Endothelial cell of umbilical vein (primary cell): ENCODE measurements at places on chromosomes 16 and 17. TPM values are rescaled to one million over a fixed set of nuclear protein-coding genes. Genes with fewer than 3 reads are reported as not detected.

DNA sequence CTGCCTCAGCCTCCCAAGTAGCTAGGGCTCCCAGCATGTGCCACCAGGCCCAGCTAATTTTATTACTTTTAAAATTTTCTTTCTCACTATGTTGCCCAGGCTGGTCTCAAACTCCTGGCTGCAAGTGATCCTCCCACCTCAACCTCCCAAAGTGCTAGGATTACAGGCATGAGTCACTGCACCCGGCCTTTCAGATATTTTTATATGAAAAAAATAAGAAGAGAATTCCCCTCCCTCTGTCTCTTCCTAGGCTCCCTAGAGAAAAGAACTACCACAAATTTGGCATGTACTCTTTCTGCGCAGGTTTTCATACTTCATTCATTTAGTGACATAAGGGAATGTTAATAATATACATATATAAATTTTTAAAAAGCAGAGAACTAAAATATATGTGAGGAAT, 21.7 kb upstream of the SMURF2 start:
- DNase-seq, result no peak

- DNase-seq, result no peak
Observed at GRCh38 chr16:71565812-71566700, 10.8 kb downstream of the TAT start.

- DNase-seq, result no peak
Observed at GRCh38 chr17:40576113-40576740, 11.0 kb upstream of the CCR7 start.

DNA sequence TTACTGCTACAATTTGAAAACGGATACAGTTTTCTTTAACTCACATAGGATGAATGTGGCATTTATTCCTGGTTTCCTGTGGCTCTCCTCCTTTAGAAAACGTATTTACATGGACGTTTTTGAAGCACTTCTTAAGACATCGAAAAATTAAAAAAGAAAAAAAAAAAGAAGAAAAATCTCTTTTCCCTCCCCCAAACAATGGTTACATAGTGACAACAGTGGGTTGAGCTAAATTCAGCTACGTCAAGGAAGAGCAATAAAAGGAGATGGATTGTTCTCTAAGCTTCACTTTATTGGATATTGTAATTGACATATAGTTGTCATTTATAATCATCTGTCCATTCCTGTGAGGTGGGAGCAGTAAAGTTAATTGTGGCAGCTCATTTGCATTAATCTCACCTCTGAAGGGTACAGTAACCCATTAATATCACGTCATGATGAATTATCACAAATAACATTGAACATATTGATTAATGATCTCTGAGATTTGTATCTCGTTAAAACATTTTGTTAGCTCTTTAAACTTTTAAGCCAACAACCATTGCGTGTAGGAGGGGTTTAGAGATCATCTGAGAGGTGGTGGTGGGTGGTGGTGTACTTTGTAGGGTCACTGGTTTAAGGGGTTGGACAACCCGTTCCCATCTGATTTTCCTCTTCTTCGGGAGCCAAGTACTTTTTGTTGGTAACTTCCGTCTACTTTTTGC, 184.2 kb downstream of the WWOX start:
- no peak for DNase-seq

- DNase-seq, result peak; percentile 56
Observed at GRCh38 chr17:61495161-61495857, 43.1 kb downstream of the TBX4 start.

GRCh38 chr17:3590231-3590630, 19.0 kb downstream of the TRPV1 start:
- DNase-seq, result no peak

- no peak for DNase-seq
Observed at GRCh38 chr17:48527547-48527932, 3.3 kb downstream of the HOXB1 start.

DNA sequence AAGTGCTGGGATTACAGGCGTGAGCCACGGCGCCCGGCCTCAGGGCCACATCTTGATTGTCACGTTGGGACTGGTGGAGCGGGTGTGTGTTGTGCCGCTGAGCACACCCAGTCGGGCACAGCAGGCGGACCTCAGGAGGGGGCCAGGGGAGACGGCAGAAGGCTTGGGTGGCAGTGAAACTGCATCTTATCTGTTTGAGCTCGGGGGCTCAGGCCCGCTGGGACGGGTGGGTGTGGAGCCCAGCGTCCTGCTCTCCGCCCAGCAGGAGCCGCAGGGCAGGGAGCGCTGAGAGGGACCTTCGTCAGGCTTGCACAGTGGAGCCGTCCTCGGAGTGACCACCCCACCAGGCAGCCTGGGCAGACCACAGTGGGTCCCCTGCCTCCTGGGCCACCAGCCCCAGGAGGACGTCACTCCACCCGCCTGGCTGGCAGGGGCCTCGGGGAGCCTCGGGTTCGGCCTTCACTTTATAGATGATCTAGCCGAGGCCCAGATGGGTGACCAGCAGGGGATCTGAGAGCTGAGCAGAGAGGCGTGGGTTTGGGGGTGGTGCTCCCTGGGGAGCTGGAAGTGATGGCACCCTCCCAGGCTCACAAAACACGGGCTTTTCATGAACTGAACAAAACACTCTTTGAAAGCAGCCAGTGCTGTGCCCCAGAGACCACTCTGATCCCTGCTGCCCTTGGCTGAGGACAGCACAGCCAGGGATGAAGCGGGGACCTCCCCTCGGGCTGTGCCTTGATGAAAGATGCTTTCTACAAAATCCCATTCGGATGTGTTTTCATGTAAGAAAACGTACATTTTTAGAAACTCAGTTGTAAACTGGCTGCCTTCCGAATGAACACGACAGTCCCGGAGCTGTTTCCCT, 181.1 kb downstream of the SEC14L1 start:
- no peak for DNase-seq

DNA sequence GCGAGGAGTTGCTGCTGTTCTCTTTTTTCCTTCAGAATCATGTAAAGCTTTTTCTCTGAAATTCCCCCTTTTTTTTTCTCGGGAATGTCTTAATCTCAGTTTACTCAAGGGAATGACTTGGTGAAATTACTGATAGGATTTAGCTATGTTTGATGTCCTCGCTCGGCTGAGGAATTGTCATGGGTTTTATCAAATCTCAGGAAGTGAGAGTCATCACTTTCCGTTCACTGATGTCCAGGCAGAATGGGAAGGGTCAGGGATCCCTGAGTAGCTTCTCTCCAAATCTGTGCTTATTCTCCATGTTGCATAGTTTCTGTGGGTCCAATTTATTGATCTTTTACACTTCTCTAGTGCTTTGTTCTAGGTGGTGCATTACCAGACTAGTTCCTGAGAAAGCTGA, 6.3 kb downstream of the IGSF6 start:
- DNase-seq, result no peak

DNA sequence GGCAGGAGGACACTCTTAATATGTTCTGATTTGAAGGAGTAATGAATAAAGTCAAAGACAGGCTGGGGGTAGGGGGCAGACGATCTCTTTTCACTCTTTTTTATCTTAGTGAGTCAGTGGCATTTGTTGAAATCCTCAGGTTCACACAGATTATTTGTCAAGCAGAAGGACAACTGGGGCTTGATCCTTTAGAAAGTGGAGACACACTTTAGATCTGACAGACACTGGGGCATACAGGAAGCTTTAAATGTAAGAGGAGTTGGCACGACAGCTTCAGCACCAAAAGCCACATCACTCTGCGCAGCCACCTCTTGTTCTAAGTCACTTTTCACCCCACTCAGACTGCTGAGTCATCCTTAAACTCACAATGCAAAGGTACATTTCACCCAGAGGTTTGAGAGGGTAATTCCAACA, 121.5 kb downstream of the STXBP4 start:
- no peak for DNase-seq

GRCh38 chr17:18988546-18989173, 15.9 kb downstream of the FAM83G start:
- no peak for DNase-seq

DNA sequence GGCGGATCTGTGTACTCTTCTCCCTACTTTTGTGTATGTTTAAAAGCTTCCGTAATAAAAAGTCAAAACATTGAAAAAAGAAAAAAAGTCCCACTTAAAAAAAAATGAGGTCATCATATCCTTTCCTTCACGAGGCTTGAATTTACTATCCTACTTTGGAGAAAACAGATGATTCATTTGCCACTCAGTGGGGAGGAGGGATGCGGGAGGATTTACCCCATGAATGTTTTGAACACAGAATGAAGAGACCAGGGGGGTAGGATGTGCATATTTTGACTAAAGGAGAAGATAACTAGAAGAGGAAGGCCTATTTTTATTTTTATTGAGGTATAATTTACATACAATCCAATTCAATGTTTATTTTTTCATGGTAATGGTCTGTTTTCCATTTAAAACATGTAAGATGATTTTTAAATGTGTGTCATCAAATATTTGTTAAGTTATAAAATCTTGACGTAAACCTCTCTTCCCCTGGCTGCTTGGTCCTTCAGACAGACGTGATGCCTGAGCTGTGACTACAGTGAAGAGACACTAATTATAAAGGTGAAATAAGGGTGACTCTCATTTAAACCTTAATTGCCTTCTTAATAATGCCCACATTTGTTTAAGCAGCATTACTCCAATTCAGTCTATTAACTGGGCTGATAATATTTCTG, 135.4 kb upstream of the AXIN2 start:
- DNase-seq, result peak; percentile 59

GRCh38 chr16:9665851-9666271, 516.4 kb downstream of the GRIN2A start:
- no peak for DNase-seq

The USH1G gene
- not detected in 2 replicates for total RNA-seq

DNA sequence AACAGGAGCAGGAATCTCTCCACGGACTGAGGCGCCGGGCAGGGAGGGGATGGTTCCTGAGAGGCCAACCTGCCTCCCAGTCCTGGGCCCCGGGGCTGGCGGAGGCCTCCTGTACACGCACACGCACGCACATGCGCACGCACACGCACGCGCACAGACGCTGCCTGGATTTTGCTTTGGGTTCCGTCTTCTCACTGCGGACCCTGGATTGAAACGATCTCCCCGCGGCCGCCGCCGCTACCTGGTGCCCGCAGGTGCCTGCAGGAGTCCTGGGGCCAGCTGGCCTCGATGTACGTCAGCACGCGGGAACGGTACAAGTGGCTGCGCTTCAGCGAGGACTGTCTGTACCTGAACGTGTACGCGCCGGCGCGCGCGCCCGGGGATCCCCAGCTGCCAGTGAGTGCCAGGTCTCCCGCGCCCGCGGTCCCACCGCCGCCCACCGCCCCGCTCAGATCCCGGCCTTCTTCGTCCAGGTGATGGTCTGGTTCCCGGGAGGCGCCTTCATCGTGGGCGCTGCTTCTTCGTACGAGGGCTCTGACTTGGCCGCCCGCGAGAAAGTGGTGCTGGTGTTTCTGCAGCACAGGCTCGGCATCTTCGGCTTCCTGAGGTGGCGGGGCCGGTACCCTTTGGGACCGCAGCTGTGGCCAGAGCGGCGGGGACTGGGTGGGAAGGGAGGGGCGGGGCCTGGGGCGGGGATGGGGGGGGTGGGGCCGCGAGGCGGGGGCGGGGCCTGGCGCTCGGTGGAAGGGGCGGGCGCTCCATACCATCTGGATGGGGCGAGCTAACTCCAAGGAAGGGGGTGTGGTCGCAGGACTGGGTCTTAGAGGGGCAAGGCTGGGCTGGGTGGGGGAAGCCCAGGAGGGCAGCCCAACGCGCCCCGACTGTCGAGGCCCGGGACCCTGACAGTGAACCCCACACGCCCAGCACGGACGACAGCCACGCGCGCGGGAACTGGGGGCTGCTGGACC, 12.3 kb downstream of the CES4A start:
- DNase-seq, result peak; percentile 31

The CMC2 gene
- 96.6 and 97.8 TPM in 2 replicates for total RNA-seq

DNA sequence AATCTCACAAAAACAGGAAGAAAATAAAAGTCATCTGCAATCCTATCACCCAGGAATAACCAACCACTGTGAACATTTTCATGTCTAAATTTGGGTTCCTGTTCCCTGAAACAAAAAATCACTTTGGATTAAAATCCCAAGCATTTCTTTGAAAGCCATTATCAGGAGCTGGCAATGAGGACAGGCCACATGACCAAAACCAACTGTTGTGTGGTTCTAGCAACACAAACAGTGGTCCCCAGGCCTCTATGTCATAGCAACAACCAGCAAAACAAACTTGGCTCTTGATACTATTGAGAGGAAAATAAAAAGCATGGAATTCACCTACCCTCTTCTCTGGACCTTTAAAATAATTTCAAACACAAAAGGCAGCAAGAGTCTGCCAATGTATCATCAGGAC, 252.5 kb downstream of the SLC39A11 start:
- no peak for DNase-seq

DNA sequence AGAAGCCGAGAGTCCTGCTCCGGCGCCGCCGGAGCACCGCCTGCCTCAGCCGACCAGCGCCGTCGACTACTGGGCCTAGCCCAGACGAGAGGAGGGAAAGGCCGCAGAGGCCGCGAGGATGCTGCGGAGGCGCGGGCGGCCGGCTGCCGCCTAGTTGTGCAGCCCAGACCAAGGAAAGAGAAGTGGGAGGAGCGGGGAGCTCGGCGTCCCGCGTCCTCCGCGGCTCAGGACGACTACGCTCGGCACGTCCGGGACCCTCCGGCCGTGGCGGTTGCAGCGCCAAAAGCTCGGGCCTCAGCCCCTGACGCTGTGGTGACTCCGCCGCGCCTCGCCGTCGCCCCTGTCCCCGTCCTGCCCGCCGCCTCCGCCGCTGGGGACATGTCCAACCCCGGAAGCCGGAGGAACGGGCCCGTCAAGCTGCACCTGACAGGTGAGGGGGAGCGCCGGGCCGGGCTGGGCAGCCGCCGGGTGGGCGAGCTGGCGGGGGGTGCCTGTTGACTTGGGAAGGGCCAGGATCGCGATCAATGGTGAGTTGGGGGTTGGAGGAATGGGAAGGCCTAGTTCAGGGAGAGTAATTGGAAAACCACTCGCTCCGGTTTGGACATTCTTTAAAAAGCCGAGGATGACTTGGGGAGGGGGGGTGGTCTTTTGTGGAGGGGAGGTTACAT, 37.7 kb downstream of the RNF135 start:
- DNase-seq, result peak; percentile 61

The FAM20A gene
- not detected in 2 replicates for total RNA-seq

The HOXB6 gene
- 24.0 and 27.4 TPM in 2 replicates for total RNA-seq

DNA sequence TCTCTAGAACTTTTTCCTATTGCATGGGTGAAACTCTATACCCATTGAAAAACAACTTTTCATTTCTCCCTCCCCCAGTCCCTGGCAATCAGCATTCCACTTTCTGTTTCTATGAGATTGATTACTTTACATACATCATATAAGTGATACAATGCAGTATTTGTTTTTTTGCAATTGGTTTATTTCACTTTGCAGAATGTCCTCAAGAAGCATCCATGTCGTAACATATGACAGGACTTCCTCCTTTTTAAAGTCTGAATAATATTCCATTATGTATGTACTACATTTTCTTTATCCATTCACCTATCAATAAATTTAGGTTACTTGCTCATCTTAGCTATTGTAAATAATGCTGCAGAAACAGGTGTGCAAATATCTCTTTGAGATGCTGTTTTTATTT, 8.8 kb downstream of the IL21R start:
- no peak for DNase-seq

The CLDN9 gene
- total RNA-seq, result not detected in 2 replicates

DNA sequence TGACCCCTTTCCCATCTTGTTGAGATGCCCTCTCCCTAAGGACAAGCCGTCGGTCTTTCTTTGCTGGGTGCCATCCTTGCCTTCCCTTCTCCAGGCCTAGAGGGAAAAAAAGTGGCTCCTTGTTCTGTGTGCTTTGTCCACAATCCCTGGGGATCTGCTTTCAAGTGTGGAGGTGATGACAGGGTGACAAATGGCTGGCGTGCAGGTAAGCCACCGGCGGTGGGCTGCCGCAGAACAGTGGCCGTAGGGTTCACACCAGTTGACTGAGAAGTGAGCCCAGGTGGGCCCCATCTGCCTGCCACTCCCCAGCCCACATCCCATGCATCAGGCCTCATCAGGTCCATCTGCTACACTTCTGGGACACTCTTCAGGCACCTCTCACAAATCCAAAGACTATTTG, 11.4 kb upstream of the CALB2 start:
- DNase-seq, result no peak
